Stimulated activated CD8-positive, alpha-beta memory T cell treated with anti-CD3 and anti-CD28 coated beads, Interleukin-7, amount 100 ng/mL, for 1 hour (primary cell): ENCODE measurements at places on chromosomes 7 and 10.

DNA sequence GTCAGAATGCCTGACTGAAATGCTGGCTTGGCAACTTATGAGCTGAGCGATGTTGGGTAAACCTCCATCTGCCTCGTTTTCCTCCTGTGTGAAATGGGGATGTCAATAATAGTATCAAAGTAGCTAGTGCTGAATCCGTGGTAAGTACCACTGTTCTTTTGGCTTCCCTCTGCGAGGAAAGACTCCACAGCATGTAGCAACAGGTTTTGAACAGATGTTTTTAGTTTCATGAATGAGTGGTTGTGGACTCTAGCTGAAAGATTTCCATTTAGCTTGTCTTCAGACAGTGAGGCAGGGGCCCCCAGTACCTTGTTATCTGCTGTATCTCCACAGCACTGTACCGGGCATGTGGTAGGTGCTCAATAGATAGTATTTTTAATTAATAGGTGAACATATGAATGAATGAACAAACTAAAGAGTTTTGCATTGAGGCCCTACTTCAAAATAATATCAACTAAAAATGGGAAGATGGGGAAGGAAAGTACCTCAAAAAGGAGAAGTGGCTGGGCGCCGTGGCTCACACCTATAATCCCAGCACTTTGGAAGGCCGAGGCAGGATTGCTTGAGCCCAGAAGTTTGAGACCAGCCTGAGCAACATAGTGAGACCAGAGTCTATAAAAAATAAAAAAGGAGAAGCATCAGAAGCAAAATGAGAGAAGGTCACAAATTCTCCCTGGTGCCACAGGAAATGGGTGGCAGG lies 5.6 kb upstream of the DLG5 start:
- no peak for DNase-seq

DNA sequence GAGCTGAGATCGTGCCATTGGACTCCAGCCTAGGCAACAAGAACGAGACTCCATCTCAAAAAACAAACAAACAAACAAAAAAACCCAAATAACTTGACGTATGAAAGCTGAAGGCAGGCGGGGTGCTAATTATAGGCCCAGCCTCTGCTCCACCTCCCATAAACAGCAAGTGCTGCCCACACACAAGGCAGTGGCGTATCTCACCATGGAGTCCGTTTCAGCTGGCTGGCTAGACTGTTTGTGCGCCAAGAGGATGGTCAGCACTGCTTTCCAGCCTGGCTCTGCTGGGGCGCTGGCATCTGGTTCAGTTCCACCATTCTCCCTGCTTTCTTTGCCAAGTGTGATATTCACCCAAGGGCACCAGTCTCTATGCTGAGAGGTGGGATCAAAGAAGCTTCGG lies 29.1 kb downstream of the ZC3HC1 start:
- DNase-seq, result no peak

DNA sequence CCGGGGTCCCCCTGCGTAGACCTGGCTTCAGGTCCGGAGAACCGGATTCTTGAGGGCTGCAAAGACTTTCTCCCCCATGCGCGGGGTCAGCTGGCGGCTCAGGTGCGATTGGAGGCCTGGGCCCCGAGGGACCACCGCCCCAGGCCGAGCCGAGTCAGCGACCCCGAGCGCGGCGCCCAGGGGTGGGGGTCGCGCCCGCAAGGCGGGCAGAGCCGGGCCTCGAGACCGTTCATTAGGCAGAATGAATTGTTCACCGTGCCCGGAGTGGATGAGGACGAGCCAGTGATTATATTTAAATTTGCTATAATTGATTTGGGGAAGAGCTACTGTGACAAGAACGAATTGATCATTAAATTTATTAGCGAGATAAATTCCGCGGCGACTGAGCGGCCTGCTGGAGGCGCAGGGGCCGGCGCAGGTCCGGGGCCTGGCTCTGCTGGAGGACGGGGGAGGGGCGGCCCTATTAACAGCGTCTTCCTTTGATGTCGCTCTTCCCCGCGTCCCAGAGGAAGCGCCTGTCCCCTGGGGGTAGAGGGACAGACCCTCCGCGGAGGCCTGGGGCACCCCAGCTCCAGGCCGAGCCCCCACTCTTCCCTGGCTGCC lies 7.5 kb downstream of the MNX1 start:
- no peak for DNase-seq

GRCh38 chr7:77800158-77800557 lies 1.6 kb downstream of the PHTF2 start:
- no peak for DNase-seq

GRCh38 chr10:73424478-73424877 lies 8.9 kb downstream of the MSS51 start:
- no peak for DNase-seq

DNA sequence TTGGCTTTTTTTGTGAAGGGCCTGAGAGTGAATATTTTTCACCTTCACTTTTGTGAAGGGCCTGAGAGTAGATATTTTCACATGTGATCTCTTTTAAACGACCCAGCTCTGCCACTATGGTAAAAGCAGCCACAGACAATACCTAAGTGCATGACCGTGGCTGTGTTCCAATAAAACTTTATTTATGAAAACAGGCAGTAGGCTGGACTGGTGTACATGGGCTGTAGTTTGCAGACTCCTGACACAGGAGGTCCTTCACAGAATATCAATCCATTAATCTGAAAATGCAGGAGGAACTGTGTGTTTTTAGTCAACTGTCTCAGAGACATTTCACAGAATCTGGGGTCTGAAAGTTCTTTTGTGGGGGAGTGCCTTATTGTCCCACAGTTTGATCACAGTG lies 186.9 kb downstream of the PRKCQ start:
- DNase-seq, result no peak

DNA sequence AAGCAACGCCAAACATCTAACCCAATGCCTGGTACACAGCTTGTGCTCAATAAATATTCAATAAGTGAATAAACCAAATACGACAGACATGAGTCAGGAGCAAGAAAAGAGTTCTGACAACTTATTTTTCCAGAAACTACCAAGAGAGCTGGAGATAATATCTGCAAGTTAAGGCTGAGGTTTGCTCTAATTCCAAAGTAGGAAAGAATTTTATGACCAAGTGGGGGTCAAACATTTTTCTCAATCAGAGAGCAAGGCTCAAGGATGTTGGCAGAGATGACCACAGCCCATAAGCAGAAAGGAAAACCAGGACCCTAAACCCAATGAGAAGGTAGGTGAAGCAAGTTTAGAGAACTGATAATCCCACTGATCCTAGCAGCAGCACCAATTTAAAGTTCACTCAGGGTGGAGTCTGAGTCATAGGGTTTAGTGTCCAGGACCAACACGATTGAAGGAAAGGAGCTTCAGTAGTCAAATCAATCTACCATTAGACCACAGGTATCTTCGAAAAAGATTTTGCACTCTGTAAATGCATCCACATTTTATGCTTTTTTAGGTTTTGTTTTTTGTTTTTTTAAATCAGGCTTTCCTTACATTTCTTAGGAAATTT lies 49.3 kb upstream of the KCNIP2 start:
- no peak for DNase-seq
